Ecto neural progenitor cell (in vitro differentiated cells): ENCODE measurements at places on chromosomes 4 and X.

DNA sequence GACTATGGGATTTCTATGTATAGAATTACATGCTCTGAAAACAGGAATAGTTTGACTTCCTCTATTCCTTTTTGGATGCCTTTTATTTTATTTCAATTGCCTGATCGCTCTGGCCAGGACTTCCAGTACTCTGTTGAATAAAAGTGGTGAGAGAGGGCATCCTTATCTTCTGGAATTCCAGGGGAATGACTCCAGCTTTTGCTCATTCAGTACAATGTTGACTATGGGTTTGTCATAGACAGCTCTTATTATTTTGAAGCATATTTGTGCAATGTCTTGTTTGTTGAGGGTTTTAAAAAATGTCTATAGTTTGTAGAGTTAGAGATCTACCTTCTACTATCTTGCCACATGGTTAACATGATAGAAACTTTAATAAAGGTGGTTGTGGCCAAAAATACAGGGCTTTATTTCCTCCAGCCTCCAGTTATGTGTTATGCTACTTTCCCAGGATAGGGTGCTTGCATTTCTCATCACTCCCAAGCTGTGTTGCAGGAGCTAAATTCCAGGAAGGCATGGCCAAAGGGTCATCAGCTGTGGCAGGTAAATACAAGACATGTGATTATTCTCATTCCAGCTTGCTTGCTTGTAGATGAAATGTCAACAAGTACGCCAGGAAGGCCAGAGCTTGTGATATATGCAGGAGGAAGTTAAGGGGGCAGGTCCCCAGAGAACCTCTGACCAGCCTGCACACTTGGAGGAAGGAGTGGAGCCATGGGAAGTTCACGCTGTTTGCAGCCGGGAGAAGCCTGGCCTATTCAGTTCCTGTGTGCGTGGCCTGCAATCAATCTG lies 142.4 kb upstream of the CPXCR1 start:
- DNase-seq: no peak

- DNase-seq: no peak
These were observed 5.5 kb downstream of the SAT1 start for GRCh38 chrX:23788521-23788920.

GRCh38 chr4:26061248-26061986 lies 147.4 kb downstream of the SMIM20 start:
- no peak for DNase-seq

DNA sequence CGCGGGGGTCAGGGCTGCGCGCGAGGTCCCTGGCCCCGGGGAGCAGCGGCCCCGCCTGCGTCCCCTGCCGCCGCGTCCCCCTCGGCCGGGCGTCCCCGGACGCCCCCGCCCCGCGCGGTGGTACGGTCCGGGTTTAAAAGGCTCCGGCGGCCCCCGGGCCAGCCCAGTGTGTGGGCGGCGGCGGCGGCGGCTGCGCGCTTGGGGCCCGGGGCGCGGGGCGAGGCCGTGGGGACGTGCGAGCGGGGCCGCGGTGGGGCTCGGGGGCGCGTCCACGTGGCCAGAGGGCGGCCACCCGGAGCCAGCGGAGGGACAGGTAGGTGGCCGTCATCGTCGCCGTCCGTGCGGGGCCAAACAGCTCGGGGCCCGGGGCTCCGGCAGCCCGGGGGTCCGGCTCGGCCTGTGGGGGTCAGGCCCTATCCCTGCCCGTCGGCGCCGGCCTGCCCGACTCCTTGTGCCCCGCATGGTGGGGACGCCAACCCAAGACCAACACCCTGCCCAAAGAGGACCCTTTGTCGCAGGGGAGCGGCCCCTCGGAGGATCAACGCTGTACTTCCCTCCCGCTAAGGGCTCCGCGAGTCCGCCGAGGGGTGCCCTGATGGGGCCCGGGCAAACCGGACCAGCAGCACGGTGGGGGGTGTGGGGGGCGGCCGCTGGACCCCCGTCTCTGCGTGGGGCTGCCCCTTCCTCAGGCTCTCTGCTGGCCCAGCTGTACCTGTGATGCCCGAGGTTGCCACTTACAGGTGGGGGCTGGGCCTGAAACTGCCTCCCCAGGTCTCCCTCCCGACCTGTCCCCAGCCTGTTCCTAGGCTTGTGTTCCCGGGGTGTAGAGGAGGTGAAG lies at the start of gene PLXNA3:
Gene PLXNA3 (plus strand): TSS at position 166 of the 838 bp plus-strand sequence. CDS start 1,903 bp downstream, outside the sequence.
- peak; percentile 70 for DNase-seq

DNA sequence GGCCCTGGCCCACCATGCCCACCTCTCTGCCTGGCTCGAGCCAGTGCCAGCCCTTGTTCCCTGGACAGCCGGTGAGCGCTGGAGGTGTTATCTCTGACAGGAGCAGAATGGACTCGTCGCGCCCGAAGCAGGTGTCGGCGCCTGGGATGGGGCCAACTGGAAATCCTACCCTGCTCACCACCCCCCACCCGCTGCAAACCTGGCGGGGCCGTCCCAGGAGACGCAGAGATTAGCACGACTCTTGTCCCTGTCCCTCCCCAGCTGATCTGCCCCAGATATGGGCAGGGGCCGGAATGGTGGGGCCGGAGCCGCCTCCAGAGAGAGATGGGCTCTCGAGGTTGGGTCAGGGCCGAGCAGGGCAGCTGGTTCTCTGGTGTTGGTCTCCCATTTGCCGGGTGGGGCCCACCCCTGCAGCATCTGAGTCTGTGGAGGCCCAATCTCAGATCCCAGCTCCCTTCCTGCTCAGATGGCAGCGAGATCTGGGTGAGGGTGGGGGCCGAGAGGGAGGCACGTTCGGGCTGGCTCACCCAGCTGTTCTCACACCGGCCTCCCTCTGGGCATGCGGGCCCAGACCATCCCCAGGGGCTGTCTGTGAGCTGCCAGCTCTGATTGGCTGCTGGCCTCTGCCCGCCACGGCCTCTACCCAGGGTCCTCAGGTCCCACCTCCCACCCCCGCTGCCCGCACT lies 20.1 kb upstream of the FGFR3 start:
- no peak for DNase-seq

GRCh38 chr4:176611381-176611780 lies 181.3 kb downstream of the VEGFC start:
- no peak for DNase-seq

DNA sequence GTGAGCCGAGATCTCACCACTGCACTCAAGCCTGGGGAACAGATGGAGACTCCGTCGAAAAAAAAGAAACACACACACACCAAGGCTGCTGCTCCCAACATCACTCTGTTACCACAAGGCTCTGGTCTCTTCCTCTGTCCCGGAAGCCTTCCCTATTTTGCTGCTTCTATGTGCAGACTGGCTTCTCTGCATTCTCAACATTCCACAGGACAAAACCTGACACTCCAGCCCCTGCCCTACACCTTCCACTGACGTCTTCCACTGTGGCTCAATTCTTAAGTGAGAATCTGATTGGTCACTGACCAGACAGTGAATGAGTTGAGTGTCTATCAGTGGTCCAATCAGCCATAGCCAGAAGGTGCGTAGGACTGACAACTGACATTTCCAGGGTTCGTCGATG lies 5.9 kb downstream of the ODAPH start:
- DNase-seq: no peak

GRCh38 chr4:53782458-53782845 lies 191.2 kb upstream of the LNX1 start:
- no peak for DNase-seq

- no peak for DNase-seq
These were observed at the start of gene LRRC66 for GRCh38 chr4:52019936-52020657. TSS of gene LRRC66 (minus strand) at chr4:52020363. CDS start at chr4:52017613, 2,750 bp downstream.

DNA sequence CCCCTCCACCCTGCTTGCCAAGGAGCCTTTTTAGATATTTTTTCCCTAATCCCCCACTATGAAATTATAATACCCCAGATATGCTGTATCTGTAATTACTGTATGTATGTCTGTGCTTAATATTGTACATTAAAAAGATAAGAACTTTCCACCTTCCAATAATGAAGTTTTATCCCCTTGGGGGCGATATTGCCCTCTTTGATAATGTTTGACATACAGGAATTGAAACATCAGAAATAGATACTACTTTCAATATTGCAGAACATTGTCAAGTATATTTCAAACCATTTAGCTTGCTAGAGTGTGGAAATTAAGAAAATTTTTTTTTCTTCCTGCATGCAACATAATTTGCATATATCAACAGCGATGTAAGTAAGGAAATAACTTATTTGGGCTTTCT lies 58.9 kb downstream of the NAF1 start:
- DNase-seq: no peak

- DNase-seq: no peak
These were observed 79.3 kb downstream of the CBLL2 start for GRCh38 chrX:22351966-22352365.

DNA sequence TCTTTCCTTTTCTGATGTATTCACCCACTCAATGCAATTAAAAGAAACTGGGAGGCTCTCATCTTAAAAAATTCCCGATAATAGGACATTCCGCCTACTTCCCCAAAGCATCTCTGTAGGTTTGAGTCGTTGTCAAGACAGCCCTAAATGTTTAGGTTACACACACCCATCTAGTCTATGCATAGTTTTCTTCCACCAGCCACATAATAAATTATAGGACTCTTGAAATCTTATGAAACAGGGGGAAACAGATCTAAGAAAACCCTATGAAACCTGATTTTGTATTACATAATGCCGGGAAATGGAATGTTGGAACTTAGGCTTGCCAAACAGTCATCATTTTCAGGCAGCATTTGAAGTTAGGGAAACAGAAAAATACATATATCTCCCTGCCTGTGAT lies 150.0 kb downstream of the PRKX start:
- DNase-seq: no peak

- DNase-seq: no peak
These were observed 257.9 kb upstream of the CPEB2 start for GRCh38 chr4:14744346-14744745.

DNA sequence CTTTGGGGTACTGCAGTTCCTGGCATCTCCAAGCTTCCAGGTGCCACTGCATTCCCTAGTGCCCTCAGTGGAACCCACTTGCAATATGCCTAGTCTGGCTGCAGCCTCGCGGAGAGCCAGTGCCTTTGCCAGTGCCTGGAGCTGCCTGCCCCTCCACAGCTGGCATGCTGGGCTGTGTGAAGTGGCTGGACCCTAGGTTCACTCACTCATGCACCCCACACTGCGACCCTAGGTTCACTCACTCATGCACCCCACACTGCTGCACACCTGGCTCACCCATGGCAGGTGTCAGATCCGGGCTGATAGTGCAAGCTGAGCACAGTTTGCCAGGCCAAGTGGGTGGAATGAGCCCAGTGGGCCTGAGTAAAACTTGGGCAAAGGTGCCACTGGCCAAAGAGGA lies 253.0 kb upstream of the NDST4 start:
- DNase-seq: no peak

DNA sequence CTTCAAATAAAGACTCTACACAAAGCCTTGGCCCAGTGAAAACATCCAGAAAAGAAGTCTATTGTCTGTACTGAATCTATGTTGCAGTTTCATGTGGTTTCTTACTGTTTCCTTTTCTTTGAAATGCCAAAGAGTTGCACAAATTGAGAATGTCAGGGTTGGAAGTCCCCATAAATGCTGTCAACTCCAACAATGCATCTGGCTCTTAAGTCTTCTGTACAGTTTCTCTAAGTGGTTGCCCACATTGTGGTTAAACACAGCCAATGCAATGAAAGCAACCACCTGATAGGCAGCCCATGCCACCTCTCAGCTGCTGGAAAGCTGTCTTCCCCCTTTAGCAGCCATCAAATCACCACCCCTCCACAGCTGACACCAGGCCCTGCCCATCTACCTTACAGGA lies 67.2 kb upstream of the C1GALT1C1 start:
- no peak for DNase-seq

- DNase-seq: no peak
These were observed 279.2 kb upstream of the NOCT start for GRCh38 chr4:138736362-138736761.

DNA sequence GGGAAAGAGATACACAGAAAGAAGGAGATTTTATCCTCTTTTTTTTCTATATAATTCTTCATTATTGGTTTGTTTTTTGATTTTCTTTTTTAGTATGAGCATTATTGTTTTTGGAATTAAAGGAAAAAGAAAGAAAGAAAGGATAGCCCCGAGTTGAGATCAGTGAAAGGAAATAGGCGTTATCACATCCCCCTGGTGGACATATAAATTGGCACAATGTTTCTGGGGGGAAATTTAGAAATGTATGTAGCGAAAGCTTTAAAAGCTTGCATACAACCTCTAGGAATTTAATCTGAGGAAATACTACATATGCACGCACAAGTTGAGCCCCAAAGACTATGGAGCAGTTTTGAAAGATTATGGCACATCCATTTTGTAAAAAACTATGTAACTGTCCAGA lies 226.3 kb upstream of the LDB2 start:
- no peak for DNase-seq

GRCh38 chr4:15077969-15078368 lies 75.7 kb downstream of the CPEB2 start:
- DNase-seq: no peak

DNA sequence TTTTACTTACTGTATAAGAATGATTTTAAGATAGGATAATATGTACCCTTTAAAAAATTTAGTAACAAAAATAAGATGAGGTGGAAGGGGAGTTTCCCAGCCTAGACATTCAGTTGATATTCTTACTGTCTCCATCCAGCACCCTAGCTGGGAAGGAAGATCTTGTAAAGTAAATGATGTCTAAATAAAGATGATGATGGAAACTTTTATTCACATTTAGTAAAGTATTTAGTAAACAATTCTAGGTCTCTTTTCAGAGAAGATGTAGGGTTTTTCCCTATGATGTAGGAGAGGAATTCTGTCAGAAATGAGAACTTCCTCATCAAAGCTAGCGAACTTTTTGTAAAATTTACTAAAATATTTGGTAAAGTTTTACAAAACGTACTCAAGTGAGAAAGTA lies 136.8 kb downstream of the RAPGEF2 start:
- no peak for DNase-seq

DNA sequence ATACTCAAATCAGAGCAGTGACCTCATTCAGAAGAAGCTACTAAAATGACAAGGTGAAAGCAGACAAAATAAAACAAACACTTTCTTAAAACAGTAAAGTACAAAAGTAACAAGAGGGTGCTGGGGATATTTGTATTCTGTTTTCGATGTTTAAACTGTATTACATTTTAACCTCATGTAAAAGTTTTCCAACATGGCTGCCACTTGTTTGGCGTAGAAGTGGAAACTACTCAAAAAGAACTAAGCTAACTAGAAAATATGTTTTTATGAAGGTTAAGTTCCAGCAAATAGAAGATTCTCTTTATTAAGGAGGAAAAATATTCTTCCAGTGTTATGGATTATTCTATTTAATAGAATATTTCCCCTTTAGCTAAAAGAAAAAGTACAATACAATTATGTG lies 155.0 kb downstream of the FBXW7 start:
- no peak for DNase-seq
